ENCODE measurements at places on chromosomes 2 and 18.

DNA sequence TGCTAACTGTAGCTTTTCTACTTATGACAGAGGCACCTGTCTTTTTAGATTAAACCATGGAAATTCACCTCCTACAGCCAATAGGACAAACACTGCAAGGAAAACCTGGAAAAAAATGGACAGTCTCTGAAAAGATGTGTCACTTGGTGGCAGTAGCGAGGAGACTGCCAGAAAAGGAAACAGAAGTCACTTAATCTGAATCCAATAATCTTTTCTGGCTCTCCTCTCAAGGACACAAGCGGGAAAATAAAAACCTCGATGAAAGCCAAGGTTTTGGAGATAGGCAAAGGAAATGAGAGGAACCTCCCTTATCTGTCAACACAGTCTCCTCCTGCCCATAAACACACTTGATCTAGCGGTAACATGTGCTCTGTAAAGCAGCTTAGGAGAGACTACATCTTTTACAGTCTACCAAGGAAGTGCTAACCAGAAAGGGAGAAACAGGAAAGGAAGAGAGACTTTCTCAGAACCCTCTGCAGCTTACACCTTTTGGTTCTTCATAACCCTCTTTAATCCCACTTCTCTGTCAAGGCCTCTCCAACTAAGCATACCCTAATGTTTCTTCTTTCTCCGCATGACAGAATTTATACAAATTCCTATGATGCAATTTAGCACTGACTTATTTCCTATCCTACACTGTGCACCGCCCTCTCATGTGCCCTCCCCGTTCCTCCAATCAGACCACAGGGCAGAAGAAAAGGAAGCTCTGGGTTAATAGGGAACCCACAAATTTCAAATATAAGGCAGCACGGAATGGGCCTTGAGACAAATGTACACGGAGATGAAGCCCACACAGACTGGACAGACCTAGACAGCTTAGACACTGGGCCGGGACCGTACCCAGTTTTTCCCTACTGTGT, 52.8 kb downstream of the CLASP1 start:
- peak; percentile 5 for DNase-seq

- DNase-seq = no peak
Measured at GRCh38 chr2:222364285-222364895, 60.0 kb upstream of the SGPP2 start.

GRCh38 chr18:58032233-58032632, 11.8 kb upstream of the NEDD4L start:
- DNase-seq = no peak

DNA sequence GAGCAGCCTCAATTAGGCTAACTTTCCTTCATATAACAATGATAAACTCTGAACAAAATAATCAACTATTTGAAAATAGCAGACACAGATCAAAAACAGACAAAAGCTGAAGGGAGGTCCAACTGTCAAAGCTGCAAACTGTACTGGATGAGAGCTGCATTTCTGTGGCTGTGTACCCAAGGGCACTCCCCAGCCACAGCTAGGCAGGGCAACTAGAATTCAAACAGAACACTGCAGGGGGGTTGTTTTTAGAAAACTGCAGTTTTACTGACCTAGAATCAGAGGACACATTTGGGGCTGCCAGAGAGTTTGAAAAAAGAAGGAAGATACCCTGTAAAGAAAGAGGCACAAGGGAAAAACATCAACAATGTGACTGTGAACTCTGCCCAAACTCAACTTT, 56.8 kb downstream of the SMAD2 start:
- DNase-seq = no peak

GRCh38 chr2:48543895-48544294, 13.9 kb downstream of the STON1 start:
- no peak for DNase-seq

DNA sequence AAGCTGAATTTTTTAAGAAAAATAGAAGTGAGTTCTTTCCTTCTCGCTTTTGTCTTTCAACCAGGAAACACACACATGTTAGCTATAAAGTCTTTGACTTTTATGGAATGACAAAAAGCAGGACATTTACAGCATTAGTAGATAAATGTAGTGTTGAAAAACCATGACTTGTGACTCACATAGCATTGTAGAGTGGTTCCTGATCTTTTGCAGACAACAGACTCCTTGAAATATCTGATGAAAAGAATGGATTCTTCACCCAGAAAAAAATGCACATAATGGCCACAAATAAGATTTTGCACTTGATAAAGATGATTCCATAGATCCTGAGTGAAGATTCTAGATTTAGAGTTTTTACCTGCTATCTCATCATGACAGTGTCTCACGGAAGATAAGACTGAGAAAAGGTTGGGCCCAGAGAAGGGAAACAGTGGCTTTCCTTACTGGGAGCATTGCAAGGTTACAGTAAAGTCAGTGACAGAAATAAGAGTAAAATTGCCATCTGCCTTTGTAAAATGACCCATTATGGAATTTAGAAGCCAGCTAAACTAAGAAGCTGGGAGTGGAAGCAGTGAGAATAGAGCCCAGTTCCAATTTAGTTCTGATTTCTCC, 14.0 kb downstream of the SMARCAL1 start:
- DNase-seq = no peak

DNA sequence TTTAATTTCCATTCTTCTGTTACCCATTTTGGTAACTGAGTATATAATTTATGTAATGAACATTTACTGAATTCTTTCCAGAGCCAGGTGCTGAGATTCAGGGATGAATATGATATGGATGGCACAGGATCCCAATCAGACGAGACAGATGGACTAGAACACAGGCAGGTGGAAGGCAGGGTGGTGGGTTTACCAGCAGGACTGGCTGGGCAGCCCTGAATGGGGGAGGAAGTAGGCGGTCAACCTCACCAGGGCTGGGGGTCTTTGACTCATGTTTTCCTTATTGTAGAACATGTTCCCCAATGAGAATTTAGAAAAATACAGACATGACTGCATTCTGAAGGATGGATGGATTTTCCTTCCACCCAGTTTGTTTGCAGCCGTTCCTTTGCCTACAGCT, 80.3 kb downstream of the CIB4 start:
- DNase-seq = no peak

GRCh38 chr2:205175831-205176230, 506.5 kb upstream of the NRP2 start:
- no peak for DNase-seq

DNA sequence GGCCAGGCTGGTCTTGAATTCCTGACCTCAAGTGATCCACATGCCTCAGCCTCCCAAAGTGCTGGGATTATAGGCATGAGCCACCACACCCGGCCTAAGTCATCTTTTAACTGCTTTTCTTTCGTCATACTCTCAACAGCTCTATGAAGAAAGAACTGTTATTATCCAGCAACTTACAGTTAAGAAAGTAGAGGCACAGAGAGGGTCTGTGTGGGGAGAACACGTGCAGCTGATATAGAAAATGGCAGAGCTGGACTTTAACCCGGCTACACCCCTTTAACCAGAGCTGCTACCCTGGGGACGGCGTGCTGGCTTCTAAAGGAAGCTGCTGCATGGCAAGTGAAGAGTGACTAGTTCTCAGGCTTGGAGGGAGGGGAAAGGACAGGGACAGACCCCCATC, 25.5 kb downstream of the IGFBP2 start:
- DNase-seq = no peak

DNA sequence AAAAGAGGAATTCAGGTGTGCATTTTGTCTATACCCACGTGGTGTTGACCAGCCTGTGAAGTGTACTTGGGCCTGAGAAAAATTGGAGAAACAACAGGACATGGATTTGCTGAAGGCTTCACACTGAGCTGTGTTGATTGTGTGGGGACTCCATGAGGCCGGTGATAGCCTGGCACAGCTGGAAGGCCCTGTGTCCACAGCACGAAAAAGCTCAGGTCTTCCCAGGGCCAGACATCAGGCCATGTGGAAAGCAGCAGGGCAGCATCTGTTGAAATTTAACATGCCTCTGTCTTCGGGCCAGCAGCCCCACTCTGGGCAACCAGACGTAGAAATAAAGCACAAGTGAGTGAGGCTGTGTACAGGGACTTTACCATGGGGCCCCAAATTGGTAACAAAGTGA, 84.1 kb downstream of the HS6ST1 start:
- no peak for DNase-seq

GRCh38 chr2:38959938-38960608, 70.4 kb downstream of the ARHGEF33 start:
- DNase-seq = peak; percentile 5

- DNase-seq = no peak
Measured at GRCh38 chr18:50981381-50981780, 13.5 kb downstream of the ELAC1 start.

GRCh38 chr2:173568054-173568453, 213.4 kb downstream of the CDCA7 start:
- DNase-seq = peak; percentile 2

- DNase-seq = no peak
Measured at GRCh38 chr18:57051021-57051656, 95.7 kb upstream of the BOD1L2 start.

GRCh38 chr2:23390152-23390551, 5.2 kb downstream of the KLHL29 start:
- DNase-seq = no peak

GRCh38 chr2:113070606-113070975, 2.8 kb downstream of the IL1F10 start:
- DNase-seq = no peak

- DNase-seq = no peak
Measured at GRCh38 chr2:218880102-218880858, at the start of gene WNT10A. Gene WNT10A, plus strand, starts transcription at chr2:218880852. Its CDS starts 144 bp downstream, at chr2:218880996.

- DNase-seq = no peak
Measured at GRCh38 chr18:78995740-78996395, 16.2 kb downstream of the SALL3 start.

DNA sequence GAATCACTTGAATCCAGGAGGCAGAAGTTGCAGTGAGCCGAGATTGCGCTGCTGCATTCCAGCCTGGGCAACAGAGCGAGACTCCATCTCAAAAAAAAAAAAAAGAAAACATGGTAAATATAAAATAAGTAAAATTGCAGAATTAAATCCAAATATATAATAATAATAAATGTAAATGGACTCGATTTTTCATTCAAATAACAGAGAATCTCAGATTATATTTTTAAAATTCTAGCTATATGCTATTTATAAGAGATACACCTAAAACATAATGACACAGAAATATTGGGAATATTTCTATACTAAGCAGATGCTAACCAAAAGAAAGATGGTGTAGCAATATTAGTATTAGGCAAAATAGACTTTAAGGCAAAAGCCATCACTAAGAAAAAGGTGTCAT, 15.1 kb upstream of the NEURL3 start:
- DNase-seq = no peak

- DNase-seq = no peak
Measured at GRCh38 chr18:47800248-47800647, 130.2 kb downstream of the SMAD2 start.

DNA sequence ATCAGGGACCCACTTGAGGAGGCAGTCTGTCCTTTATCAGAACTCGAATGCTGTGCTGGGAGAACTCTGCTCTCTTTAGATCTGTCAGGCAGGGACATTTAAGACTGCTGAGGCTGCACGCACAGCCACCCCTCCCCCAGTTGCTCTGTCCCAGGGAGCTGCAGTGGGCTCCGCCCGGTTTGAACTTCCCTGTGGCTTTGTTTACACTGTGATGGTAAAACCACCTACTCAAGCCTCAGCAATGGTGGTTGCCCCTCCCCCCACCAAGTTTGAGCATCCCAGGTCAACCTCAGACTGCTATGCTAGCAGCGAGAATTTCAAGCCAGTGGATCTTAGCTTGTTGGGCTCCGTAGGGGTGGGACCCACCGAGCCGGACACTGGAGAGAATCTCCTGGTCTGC, 11.8 kb upstream of the LHCGR start:
- no peak for DNase-seq

DNA sequence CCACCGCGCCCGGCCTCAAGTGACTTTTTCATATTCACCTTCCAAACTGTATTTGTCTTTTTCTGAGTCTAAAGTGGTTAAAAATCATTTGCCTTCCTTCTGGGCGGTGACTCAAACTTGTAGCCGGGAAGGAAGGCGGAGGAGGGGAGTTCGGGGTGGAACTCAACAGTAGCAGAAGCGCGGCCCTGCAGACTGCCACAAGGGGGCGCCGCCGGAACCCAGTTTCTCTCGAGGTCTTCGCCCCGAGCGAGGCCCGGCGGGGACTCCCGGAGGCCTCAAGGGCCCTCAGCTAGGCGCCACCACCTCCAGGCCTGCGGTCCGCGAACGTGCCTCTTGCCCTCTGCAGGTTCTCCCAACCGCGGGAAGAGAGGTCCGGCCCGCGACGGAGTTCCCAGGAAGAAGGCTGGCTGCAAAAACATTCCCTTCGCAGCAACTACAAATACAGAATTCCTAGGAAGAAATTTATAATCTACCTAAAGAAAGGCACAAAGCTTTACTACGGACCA, 16.8 kb upstream of the ITM2C start:
- peak; percentile 34 for DNase-seq

GRCh38 chr2:194015751-194016150, 1641.3 kb upstream of the SLC39A10 start:
- no peak for DNase-seq

DNA sequence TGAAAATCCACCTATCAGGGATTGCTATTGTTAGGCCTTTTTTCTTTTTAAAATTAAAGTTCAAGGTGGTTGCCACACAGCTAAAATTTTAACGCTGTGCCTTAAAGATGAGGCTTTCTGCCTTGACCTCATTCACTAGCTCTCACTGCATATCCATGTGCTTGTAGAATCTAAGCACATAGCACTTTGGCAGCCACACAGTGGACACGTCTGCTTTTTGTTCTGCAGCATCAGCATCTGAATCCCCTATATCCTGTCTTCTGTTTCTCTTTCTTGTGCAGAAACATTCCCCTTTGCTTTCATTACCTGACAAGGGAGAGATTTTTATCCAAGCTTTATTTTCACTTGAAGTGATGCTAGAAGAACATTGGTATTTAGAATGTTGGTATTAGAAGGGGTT, 38.1 kb downstream of the RALB start:
- no peak for DNase-seq

GRCh38 chr2:54635554-54636152, 87.8 kb upstream of the EML6 start:
- no peak for DNase-seq

- DNase-seq = no peak
Measured at GRCh38 chr2:105617631-105618350, 126.9 kb upstream of the NCK2 start.

DNA sequence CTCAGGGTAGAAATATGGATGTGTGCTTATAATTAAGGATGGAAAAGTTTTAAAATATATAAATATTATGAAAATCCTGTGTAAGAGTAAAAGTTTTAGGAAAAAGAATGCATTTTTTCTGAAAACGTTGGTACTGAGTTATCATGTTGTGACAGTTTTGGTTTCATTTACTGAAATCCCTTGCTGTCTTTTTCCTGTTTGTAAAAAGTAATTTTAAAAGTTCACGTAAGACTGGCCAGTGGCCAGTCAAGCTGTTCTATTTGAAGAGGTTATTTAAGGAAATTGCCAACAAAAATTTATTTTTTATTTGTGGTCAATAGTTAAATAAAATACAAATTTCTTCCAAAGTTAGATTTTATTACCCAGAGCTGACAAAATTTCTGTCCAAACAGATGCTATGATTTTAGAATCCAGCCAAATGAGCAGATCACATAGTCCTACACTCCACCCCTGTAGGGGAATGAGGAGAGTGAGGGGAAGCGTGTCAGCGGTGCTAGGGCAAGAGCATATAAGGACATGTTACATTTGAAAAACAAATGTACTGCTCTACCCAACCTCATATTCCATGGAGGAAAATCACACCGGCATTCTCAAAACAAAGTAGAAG, 297.8 kb upstream of the TFPI start:
- no peak for DNase-seq

All from AG09309 (cell line).